Lung microvascular endothelial cell (primary cell): ENCODE measurements at places on chromosomes 11 and 22. TPM values are rescaled to one million over a fixed set of nuclear protein-coding genes. Genes with fewer than 3 reads are reported as not detected.

GRCh38 chr22:17262976-17263375 is 43.7 kb upstream of the ADA2 start:
- no peak for DNase-seq

DNA sequence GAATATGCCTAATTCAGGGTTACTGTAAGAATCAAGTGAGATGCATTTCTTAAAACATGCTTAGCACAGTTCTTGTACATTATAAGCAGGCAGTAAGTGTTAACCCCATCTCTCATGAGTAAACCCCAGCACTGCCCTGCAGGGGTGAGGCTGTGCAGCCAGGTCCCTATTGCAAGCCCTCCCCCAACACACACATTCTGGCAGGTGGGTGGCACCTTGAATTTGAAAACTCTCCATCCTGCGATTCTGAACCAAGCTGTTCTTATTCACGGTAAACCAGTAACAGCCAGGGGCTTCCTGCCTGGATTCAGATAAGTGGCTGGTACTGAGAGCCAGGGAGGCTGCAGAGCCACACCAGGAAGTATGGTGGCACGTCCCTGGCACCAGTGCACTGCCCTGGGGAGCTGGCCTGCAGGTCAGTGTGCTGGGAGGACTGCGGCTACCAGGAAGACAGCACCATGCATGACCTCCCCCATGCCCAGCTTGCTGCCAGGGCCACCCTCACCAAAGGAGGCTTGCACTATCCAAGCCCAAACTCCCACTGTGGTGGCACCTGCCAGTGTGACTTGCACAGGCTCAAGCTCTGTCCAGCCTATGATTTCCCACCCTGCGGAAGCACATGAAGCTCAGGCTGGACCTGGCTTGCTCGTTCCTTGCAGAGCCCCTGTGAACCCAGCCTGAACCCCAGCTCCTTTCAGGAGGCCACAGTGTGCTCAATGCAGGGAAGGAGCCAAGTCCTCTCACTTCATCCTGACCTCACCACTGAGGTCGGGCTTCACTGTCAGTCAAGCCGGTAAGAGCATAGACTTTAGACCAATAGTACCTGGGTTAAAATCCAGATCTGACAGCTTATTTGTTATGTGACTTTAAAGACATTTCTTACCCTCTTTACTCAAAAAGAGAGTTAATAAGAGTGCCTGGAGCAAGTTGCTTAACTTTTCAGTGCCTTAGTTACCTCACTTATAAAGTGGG is 88.1 kb downstream of the MICAL2 start:
- no peak for DNase-seq

DNA sequence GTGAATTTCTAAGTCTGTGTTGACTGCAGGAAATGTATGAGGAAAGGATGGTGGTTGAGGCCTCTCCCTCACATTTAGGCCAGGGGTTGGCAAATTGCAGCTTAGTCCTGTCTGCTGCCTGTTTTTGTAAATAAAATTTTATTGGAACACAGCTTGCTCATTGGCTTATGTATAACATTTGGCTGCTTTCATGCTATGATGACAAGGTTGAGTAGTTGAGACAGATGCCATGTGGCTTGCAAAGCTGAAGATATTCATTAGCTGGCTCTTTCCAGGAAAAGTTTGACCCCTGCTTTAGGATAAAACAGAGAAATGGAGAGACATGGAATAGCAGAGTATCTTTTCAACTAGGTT is 46.2 kb downstream of the BCR start:
- DNase-seq: no peak

- no peak for DNase-seq
Observed at GRCh38 chr22:42372976-42373375, 59.2 kb downstream of the NFAM1 start.

DNA sequence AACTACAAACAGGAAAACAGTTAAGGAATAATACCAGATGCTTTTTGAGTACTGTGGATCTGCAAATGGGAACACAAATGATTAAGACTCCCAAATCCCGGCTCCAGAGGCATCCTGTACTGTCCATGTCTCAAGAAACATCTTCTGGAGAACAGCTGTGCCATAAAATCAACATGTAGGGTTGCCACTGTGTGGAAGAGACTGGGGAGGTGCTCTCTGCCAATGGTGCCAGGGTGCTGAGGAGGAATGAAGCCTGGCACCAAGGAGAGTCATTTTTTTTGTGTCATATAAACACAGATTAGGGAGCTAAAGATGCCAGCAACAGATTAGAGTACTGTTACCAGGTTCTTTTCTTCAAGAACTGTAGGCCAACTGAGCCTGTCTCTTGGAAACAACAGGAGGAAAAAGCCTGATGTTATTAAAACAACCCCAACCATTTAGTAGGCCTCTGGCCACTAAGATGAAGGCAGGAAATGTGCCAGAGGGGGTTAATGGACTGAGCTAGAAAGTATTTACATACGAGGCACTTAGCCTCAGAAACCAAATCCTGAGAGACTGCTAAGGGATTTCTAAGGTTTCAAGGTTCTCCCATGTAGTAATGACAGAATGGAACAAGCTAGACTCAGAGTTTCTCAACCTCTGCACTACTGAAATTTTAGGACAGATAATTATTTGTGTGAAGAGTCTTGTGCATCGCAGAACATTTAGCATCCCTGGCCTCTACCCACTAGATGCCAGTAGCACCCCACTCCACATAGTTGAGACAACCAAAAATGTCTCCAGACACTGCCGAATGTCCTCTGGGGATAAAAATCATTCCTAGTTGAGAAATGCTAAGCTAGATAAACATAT is 54.6 kb upstream of the CHRM4 start:
- DNase-seq: no peak

DNA sequence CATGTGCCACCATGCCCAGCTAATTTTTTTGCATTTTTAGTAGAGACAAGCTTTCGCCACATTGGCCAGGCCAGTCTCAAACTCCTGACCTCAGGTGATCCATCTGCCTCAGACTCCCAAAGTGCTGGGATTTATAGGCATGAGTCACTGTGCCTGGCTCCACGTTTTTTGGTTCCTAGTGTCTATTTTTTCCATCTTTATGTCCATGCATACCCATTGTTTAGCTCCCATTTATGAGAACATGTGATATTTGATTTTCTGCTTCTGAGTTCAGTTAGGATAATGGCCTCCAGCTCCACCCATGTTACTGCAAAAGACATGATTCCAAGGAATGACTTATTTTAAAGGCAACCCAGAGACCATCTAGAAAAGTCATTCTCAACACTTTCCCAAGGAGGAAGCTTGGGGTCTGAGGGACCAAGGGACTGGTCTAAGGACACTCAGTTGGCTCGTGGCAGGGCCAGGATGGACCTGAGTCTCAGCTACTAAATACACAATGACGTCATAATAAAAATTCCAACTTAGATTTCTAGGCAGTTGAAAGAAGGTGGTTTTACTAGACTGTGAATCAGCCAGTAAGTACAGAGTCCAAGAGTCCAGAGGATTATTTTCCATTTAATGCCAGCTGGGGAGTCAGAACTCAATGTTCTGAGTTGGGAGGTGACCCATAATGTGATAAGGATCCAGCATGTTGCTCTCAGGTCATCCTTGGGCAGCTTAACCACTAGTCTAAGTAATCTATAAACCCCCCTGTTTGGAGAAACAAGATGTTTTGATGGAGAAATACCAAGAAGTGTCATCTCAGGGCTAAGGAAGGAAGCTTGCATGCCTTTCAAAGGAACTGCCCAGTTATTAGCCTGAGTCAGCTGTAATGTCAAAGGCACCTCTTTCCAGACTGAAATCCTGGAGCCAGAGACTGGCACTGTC is 39.4 kb downstream of the ABTB2 start:
- DNase-seq: no peak

Gene CCDC15
- 1.5 and 1.6 TPM in 2 replicates for total RNA-seq

Gene FDXACB1
- total RNA-seq: 1.1 and 2.0 TPM in 2 replicates

GRCh38 chr11:21707116-21707739 is 485.7 kb upstream of the ANO5 start:
- DNase-seq: no peak

Gene BEST1
- under 0.01 TPM in 1 of 2 replicates, not detected in the other for total RNA-seq

Gene RELA
- total RNA-seq: 10.2 and 16.1 TPM in 2 replicates

Gene NXPE4
- not detected in 2 replicates for total RNA-seq

Gene CRYBB1
- total RNA-seq: 0.22 and 0.40 TPM in 2 replicates
